ENCODE measurements at places on chromosomes 13 and 19.
A peak's percentile ranks its signal among the peaks of the same experiment; 100 is the strongest.

GRCh38 chr19:1441677-1442438, 3.7 kb downstream of the RPS15 start:
- no peak for DNase-seq

DNA sequence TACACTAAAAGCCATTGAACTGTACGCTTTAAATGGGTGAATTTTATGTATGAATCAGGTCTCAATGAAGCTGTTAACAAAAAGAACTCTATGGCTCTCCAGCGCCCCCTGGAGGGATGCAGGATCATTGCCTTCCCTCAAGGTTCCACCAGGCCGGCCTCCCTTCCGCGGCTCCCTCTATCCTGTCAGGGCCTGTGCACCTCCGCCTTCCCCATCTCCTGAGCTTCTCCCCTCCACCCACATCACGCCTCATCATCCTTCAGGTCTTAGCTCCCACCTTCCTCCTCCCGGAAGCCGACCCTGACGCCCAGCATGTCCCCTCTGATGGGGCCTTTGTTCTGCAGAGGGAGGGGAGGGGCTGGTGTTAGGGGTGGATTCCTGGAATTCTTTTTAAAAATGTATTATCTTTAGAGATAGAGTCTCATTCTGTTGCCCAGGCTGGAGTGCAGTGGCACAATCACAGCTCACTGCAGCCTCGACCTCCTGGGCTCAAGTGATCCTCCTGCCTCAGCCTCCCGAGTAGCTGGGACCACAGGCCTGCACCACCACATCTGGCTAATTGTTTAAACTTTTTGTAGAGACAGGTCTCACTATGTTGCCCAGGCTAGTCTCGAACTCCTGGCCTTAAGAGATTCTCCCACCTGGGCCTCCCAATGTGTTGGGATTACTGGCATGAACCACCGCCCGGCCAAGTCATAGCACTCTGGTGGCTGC, 27.7 kb downstream of the MEIS3 start:
- peak; percentile 73 for DNase-seq

DNA sequence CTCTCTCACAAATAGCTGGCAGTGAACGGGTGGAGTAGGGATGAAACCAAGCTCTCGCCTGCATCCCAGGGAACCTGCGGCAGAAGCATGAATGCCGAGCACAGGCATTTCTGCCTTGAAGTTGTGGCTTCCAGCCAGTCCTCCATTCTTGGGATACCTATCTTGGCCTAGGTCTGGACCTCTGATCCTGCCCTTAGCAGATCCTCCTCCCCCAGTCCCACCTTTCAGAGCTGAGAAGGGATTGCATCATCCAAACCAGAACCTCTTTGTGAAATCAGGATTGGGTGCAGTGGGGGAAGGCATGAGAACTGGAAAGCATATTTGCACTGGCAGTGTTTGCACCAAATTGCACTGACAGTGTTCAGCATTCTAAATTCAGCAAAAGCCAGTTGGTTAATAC, 5.8 kb downstream of the ZNF780A start:
- DNase-seq, result no peak

GRCh38 chr13:30805132-30805537, 69.8 kb downstream of the ALOX5AP start:
- no peak for DNase-seq

- no peak for DNase-seq
Observed at GRCh38 chr13:79919091-79919490, 421.8 kb downstream of the SPRY2 start.

DNA sequence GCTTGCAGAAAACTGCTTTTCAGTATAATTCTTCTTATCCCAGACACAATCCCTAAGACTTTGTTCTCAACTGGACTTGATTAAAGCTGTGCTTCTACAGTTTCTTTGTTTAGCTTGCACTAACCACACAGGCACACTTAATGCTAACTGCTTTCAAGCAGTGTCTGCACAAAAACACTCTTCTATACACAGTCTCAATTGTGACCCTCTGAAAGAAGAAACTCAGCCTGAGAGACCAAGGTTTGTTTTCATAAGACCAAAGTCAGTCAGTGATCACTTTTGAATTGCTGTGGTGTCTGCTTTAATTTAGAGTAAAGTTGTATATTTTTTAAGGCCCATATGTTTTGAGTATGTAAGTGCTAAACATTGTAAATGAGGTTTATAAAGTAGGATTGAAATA, 431.2 kb downstream of the KCTD12 start:
- no peak for DNase-seq

DNA sequence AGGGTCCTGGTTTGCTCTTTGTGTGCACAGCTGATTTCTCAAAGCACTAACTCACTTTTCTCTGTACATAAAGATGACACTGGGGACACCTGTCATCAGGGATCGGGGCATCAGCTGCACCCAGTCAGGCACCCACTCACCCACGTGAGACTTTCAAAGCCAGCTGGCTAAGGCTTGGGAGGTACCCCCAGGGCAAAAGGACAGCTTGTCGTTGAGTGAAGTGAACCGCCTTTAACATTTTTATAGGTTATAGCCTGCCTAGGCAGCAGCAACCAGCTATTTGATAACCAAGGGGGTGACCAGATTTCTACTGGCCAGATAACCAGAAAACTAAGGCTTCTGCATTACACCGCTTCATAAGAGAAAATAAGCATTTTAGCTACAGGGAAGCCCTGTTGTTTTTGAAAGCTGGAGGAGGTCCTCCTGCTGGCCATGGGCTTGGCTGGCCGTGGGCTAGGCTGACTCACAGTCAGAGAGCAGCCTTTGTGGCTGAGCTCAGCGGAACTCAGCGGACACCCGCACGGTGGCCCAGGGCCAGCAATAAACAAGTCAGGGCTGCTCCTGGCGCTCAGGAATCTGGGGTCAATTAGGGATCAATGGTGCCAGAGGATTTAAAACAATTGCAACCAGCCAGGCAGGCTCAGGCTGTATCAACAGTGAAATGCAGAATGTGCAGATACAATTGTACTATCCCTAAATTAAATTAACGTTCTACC, 57.1 kb downstream of the ALOX5AP start:
- DNase-seq, result no peak

- DNase-seq, result no peak
Observed at GRCh38 chr13:86052141-86052540, 252.9 kb upstream of the SLITRK6 start.

DNA sequence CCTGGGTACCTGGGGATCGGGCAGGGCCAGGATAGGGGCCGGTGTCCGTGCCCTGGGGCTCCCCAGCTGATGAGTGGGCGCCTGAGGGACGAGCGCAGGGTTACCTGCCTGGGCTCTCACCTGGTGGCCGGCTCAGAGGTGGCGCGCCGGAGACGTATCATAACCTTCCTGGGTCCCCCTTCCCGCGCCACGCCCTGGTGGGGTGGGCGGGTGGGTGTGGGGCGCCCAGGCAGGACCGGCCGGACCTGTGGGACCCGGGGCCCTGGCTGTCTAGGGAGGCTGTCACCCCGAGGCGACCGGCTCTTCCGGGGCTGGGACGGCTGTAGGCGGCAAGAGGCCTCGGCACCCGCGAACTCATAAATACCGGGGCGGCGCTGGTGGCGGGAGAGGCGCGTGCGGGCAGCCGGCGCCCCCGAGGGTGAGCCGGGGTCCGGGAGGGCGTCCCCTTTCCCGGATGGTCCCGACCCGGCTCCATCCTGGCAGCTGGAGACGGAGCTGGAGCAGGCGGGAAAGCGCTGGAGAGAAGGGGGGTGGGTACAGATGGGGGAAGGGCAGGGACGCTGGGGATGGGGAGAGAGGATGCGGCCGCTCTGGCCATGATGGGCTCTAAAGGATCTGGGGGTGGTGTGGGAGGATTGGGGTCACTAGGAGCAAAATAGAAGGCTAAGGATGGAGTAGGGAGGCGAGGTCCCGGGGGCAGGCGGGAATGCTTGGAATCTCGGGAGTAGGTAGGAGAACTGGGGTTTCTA, at the start of gene ACP7:
ACP7 (plus strand) TSS at position 386 of the 749 bp plus-strand sequence. CDS start 902 bp downstream, outside the sequence.
- DNase-seq, result no peak

DNA sequence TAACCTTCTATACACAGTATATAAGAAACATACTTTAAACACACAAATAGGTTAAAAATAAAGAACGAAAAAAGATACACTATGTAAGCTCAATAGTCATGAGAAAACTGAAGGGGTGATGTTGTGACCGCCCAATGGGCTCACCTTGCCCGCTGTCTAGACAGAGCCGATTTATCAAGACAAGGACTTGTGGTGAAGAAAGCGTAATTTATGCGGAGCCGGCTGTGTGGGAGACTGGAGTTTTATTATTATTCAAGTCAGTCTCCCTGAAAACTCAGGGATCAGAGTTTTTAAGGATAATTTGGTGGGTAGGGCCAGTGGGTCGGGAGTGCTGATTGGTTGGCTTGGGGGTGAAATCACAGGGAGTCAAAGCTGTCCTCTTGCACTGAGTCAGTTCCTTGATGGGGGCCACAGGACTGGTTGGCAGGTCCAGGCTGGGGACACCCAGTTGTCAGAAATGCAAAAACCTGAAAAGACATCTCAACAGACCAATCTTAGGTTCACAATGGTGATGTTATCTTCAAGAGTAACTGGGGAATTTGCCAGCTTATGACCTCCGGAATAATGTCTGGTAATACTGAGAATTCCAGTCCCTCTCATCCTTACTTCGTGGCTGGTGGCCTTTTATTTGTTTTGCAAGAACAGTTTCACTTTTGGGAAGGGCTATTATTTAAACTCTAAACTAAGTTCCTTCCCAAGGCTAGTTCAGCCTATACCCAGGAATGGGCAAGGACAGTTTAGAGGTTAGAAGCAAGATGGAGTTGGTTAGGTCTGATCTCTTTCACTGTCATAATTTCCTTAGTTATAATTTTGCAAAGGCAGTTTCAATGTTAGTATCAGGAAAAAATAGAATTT, 96.6 kb downstream of the UBL3 start:
- no peak for DNase-seq

GRCh38 chr19:52237197-52237596, 32.2 kb upstream of the ZNF766 start:
- no peak for DNase-seq

DNA sequence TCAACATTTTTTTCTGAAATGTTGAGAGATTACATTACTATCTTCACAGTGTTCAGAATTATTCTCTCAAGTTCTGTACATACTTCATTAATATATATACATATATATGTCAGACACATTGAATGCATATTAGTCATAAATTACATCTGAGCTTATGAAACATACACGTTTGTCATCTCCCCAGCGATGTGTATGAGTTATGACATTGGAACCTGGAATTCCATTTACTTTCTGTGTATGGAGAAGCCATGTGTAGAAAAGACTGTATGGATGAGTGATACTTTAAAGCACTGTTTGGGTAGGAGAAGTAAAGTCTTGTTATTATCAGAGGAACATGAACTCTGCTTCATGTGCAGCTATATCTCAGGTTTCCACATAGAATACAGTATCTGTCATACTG, 167.2 kb downstream of the FGF14 start:
- no peak for DNase-seq

DNA sequence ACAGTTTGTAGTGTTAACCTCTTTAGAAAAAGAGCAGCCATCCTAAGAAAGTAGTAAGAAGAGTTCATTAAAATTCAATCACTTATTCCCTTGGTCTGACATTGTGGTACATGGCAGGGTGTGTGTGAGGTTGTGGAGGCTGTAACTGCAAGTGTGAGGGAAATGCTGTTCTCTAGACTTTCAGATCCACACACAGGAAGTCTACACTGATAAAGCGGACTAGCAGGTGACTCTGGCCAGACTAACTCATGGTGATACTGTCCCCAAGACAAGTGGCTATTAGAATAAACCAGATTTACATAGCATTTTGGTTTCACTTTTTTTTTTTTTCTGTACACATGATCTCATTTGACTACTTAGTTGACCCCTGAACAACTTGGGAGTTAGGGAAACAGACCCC, 10.0 kb downstream of the MTIF3 start:
- no peak for DNase-seq

- DNase-seq, result no peak
Observed at GRCh38 chr19:9818175-9818733, 625 bp downstream of the FBXL12 start.

Data from stimulated activated CD4-positive, alpha-beta T cell treated with anti-CD3 and anti-CD28 coated beads, TNF-alpha, amount 100 ng/mL, for 4 hours (primary cell).